ENCODE measurements at places on chromosomes 7 and 10. TPM values are rescaled to one million over a fixed set of nuclear protein-coding genes. Genes with fewer than 3 reads are reported as not detected.

DNA sequence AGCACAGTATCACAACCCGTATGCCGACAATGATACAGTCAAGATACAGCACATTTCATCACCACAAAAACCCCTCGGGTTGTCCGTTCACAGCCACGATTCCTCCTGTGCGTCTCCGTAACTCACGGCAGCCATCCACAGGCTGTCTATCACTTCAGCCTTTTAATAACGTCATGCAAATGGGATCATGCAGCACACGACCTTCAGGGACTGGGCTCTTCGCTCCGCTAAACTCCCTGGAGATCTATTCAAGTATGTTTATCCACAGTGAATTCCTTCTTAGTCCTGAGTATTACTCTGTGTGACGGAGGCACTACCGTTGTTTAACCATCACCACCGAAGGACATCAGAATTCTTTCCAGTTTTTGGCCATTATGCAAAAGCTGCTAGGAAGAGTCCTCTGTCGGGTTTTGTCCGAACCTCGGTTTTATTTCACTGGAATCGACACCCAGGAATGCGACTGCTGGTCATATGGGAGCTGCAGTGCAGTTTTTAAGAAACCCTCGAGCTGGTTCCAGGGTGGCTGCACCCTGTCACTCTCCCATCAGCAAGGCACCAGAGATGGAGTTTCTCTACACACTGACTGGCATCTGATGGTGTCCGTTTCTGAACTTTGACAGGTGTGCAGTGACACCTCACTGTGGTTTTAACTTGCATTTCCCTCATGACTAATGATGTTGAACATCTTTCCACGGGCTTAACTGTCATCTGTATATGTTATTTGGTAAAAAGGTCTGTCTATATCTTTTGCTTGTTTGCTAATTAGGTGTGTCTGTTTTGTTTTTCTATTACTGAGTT lies 193.6 kb downstream of the MAD1L1 start:
- DNase-seq, result no peak

DNA sequence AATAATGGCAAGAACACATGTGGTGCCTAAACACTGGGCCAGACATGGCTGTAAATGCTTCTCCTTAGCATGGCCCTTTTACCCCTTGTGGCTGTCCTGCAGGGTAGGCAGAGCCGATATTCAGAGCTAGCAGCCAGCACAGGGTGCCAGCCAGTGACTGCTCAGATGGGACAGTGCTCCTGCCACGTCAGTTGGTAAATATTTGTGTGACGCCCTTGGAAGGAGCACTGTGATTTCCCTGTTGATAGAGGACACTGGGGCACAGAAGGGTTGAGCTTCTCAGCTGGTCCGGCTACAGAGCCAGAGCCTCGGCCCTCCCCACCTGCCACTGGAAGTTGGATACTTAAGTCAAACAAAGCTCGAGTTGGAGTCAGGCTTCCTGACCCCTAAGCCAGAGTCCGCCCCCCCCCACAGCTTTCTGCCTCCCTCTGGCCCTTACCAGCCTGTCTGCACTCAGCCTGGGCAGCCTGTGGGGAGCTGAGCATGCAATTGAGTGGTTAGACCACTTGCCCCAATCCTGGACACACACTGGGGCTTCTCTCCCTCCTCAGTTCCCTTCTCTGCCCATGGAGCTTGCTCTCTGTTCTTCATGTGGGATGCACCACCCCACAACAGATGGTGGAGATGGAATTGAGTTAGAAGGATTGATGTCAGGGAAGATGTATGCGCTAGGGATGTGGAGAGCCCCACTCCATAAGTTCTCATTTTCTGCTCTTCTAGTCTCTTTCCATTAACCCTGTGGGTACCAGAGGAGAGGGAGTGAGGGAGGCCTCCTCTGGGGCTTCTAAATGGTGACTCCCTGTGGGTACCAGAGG lies 350.8 kb downstream of the PLXNA4 start:
- no peak for DNase-seq

DNA sequence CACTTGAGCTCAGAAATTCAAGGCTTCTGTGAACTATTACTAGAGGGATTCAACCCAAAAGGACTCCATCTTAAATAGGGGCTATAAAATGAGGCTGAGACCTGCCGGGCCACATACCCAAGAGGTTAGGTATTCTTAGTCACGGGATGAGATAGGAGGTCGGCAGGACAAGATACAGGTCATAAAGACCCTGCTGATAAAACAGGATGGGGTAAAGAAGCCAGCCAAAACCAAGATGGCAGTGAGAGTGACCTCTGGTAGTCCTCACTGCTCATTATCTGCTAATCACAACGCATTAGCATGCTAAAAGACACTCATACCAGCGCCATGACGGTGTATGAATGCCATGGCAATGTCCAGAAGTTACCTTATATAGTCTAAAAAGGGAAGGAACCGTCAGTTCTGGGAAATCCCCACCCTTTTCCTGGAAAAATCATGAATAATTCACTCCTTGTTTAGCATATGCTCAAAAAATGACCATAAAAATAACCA lies 101.2 kb upstream of the TRIM24 start:
- no peak for DNase-seq

- DNase-seq, result no peak
Observed at GRCh38 chr10:76880931-76881330, 756.7 kb downstream of the KCNMA1 start.

DNA sequence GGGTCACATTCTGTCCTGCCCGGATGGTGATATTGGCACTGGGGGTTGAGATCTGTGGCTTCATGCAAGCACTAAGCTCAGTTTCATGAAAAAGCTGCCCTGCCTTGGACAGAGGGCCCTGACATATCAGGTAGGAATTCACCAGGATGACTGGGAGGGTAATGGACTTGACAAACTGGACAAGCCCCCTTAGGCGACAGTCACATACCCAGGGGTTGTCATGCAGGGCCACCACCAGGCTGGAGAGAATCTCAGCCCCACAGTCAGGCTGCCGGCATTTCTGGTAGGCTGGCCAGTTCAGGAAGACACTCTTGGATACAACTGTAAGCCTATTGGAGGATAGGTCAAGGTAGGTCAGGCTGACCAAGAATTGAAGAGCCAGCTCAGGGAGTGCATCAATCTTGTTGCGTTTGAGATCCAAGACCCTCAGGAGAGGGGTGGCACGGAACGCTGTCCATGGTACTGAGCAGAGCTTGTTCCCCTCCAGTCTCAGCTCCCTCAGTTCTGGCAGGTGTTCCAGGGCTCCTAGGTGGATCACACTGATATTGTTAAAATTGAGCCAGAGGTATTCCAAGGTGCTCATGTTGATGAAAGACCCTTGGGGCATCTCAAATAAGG lies 824 bp downstream of the LRIT2 start:
- DNase-seq, result no peak

GRCh38 chr10:122285506-122286444 lies 14.7 kb downstream of the BTBD16 start:
- DNase-seq, result no peak

DNA sequence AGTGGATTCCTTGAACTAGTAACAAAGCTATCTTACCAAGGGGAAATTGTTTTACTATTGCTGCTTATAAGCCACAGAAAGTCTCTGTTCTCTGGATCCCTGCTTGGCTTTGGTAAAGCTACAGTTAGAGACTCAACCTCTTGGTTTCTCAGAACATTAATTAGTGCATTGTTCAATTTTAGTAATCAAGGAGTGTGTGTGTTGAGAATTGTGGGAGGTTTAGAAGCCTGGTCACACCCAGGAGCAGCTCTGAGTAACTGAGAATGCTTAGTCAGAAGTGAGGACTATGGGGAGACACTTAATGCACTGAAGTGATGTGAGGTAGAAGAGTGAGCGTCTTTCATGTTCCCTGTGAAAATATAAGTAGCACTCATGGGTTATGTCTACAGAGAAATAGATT lies 8.2 kb upstream of the ACTA2 start:
- DNase-seq, result no peak

Gene CALML3
- total RNA-seq, result not detected

Gene AKR1C1
- total RNA-seq, result 5.0 TPM

Gene CFAP70
- total RNA-seq, result 0.18 TPM

Gene BLVRA
- 32.3 TPM for total RNA-seq

Gene HILPDA
- total RNA-seq, result 23.6 TPM
